ENCODE measurements at places on chromosomes 5 and 9.

DNA sequence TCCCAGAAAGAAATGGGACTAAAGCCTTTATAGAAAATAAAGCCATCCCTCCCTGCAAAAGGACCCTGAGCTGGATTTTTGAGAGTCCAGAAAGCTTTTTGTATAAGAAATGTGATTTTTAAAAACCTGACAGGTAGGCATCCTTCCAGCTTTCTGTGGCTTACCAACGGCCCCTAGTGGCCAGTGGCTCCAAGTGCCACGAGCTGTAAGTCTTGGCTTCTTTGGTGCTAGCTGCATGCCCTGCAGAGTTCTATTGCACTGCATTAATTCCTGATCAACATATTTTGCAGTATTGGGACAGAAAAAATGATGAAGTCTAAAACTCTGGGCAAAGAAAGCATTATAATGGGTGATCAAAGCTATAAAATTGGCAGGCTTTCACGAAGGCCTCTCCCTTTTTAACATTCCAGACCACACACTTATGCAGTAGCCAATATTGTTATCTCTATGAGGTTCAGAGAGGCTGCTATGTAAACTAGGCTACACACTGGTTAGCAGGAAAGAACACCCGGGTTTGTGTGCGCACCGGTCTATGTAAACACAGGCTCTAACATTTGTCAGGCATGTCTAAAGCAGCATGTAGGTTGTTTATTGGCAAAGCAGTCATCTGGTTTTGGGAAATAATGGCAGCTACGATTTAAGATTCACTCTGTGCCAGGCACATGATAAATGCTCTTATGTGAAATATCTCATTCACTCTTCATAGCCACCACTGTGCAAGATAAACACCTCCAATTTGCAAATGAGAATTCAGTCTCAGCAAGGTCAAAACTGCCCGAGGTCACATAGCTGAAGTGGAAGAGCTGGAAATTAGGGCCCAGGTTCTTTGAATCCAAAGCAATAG lies 55.2 kb downstream of the NMUR2 start:
- DNase-seq: no peak

DNA sequence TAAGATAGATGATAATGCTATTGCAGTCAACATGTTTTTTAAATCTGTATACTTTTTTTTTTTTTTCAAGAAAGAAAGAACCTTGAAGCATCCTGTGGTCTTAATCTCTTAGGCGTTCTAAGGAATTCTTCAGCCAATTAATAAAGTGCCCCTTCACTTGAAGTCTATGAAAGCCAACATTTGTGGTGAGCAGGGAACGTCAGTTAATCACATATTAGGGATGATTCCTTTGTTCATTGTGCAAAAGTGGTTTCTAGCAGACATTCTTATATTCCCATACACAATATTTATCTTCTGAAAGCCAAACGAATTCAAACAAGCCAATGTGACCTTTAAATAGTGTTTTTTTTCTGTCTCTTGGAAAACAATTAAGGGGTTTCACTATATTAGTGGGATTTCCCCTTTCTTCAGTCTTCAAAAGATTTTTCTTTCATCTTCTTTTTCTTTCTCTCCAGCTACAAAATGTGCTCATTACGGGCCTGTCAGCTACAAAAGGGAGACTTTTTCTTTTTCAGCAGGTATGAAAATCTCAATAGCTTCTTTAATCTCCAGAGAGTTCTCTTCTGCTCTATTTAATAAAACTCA lies 40.1 kb downstream of the TMEM167A start:
- no peak for DNase-seq

GRCh38 chr5:35794684-35795375 lies 61.9 kb upstream of the IL7R start:
- no peak for DNase-seq

GRCh38 chr9:77896938-77897667 lies 134.5 kb downstream of the GNAQ start:
- DNase-seq: no peak

- DNase-seq: no peak
Measured at GRCh38 chr9:127180457-127181314, 58.3 kb upstream of the ANGPTL2 start.

DNA sequence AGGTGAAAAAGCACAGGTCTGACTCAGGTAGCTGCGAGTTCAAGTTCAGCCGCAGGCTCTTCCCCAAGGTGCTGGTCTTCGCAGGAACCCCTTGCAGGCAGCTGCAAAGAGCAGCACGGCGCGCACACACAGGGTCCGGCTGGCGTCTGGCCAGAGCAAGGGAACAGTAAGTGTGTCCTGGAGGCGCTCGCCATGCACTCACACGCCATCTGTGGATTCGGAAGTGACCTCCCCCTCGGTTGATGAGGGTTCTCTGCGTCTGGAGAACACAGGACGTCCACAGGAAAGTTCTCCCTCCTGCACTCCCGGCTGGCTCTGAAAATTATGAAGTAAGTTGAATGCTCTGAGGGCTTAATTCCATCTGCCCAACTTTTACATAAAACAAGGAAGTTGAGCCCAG lies 14.0 kb upstream of the EGFL7 start:
- no peak for DNase-seq

GRCh38 chr5:122156724-122157325 lies 27.5 kb downstream of the ZNF474 start:
- no peak for DNase-seq

- DNase-seq: no peak
Measured at GRCh38 chr9:112341730-112342129, 8.3 kb upstream of the PTBP3 start.

- DNase-seq: no peak
Measured at GRCh38 chr5:89299998-89300397, 417.0 kb upstream of the MEF2C start.

- no peak for DNase-seq
Measured at GRCh38 chr9:33172256-33173238, 5.4 kb upstream of the B4GALT1 start.

DNA sequence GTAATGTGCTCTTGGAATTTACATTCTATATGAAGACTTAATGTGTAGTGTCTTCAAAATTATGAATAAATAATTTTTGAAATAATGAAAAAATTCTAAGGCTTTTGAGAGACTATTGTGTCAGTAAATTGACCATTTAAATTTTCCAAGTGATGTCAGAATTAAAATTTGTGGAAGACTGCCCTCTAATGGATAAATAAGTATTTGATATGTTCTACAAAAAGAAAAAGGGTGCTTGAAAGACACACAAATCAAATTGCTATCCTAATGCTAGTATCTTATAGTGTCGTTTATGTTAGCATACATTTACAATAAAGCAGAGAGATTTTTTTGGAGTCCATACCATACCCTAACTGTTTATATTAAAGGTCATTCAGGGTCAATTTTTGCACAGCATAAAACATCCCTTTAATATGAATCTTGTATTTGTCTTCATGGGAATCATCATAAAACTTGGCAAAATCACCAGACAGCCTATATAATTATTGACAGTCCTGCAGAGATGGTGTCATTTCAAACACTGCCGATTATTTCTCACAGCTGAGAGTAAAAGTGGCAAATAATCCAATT lies 120.8 kb upstream of the SLC27A6 start:
- DNase-seq: no peak

DNA sequence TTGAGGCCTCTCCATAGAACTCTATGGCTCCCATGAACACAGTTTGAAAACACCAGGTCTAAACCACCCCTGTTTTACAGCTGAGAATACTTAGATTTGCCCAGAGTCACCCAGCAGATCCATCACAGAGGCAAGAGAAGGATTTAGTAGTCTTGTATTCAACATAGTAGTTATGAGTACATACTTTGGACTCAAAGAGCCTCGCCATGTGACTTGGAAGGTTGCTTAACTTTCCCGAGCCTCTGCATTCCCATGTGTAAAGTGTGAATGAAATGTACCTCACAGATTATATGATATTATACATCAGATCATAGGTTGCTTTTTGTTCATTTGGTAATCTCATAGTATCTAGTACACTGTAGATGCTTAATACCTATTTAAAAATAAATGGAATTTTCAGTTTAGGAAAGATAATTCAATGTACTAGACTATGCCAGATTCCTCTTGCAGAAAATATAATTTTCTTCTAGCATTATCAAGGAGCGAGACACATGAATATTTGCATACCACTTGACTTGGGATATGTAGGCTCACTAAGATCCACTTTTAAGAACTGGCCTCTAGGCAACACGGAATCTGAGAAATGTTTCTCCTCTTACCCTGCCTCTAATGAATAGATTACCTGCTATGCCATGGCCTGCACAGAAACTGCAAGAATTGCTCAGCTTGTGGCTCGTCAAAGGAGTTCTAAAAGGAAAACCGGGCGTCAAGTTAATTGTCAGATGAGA lies 18.6 kb downstream of the TDRD7 start:
- no peak for DNase-seq

GRCh38 chr5:50967563-50968355 lies 301.3 kb downstream of the PARP8 start:
- DNase-seq: no peak

DNA sequence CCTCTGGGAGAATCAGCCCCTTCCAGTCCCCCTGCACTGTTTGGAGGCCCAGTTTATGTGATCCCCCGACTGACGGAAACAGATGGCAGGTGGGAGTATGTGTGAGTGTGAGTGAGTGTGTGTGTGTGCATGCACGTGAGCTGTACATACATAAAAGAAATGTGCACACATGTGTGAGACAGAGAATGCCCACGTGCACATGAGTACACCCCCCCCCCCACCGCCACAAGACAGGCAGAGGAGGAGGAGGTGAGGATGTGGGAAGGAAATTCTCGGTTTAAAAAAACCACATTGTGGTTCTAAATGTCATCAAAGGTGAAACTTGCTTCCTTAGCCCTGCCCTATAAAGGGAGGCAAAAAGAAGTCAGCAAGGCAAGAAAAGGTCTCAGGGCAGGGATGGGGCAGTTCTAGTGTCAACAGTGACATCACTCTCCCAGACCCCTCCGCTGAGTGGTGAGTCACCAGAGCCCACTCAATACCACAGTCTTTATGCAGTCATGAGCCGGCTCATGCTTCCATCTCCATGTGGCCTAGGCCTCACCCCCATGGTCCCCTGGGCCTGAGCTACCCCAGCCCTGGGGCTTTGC lies 79.2 kb upstream of the HSPA9 start:
- DNase-seq: peak; percentile 84

GRCh38 chr5:123365156-123365555 lies 58.0 kb downstream of the CEP120 start:
- DNase-seq: no peak

DNA sequence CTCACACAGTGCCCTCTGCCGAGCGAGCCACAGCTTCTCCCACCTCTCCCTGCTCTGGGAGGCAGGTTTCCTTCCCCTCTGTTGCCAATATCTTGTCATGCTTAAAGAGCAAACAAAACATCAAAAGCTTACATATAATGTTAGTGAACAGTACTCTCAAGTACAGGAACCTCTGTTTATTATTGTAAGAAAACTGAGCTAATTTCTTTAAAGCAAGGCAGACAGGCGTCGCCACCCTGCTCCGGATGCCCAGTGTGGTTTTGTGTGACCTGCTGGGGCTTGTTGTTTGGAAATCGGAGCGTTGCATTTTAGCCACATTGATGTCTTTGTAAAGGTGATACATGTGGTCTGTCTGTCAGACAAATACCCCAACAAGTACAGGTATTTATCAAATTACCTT lies 401.4 kb upstream of the IRX1 start:
- DNase-seq: no peak

DNA sequence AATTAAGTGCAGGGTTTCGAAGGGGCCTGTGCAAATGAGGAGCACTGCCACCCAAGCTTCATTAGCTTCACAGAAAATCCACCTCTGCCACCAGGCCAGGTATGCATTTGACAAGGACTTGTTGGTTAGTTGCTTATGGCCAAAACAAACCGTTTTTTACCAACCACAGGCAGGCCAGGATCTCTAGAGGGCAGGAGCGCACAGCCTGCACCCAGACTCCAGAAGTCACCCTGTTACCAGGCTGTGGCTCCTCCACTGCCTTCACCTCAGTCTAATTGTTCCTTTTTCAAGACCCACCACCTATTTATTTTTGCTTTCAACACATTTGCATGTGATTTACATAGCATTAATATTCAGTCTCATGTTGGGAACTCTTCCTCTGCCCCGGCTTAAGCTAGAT lies 78.3 kb upstream of the HSPA9 start:
- DNase-seq: no peak

GRCh38 chr5:61623401-61624069 lies 291.5 kb downstream of the ZSWIM6 start:
- no peak for DNase-seq

- DNase-seq: no peak
Measured at GRCh38 chr9:21995666-21996398, 1.2 kb downstream of the CDKN2B-AS1 start.

- no peak for DNase-seq
Measured at GRCh38 chr5:17399931-17400330, 98.1 kb upstream of the TAF11L2 start.

- no peak for DNase-seq
Measured at GRCh38 chr9:95508242-95508967, 8.4 kb downstream of the PTCH1 start.

DNA sequence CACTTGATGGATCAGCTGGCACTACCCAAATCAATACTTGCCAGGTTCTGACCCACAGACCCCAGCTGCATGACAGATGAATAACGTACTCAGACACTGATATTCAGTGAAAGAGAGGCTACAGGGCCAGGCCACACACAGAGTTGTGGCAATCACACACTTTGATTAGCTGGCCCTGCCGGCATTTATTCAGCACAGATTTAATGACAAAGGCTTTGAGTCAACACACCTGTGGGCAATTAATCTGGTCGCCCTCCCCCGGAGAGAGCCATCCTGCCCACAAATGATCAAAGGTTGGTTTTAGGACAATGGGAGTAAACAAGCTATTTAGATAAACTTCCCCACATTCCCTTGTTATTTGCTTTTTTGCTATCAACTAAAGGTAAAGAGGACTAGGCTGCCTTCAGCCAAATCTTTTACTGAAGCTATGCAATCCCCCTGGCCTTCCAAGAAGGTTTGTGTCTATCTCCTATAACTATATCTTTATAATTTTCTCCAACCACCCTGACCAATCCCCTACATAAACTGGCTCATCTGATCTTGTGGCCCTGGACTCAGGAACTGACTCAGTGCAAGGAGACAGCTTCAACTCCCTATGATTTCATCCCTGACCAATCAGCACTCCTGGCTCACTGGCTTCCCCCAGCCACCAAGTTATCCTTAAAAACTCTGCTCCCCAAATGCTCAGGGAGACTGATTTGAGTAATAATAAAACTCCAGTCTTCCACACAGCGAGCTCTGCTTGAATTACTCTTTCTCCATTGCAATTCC lies 12.7 kb upstream of the TRIM32 start:
- no peak for DNase-seq

- peak; percentile 91 for DNase-seq
Measured at GRCh38 chr5:150000256-150000989, at the start of the genes HMGXB3 and TIGD6. Gene HMGXB3, plus strand, starts transcription at chr5:150000739. Its CDS starts 4,114 bp downstream, at chr5:150004853. Gene TIGD6, minus strand, starts transcription at chr5:150000654. Its CDS starts 4,306 bp downstream, at chr5:149996348.

- DNase-seq: no peak
Measured at GRCh38 chr9:26142201-26142600, 464.0 kb upstream of the TUSC1 start.

DNA sequence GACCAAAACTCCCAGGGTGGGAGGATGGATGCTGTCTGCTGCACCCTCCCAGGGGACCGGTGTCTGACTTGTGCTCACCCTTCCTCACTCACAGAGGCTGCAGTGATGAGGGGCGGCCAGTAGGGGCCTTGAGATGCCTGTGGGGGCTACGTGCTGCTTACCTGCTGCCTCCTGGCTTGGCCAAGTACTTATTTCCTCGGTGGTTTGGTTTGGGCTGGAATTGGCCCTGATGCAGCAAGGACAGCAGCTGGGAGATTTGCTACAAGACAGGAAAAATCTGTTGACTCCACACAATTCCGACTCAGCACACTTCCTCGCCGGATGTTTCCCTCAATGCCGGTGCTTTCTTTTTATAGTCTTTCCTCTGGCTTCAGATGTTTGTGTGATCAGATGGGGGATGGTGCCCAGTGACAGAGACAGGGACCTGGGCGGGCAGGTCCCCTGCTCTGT lies 6.6 kb downstream of the PCDH12 start:
- no peak for DNase-seq
